ENCODE measurements at places on chromosomes 6 and 20. TPM values are rescaled to one million over a fixed set of nuclear protein-coding genes. Genes with fewer than 3 reads are reported as not detected.

Gene CPNE5
- total RNA-seq: 80.9 TPM

Gene FKBP1A
- 162 TPM for total RNA-seq

Gene BPIFB6
- total RNA-seq: not detected

Gene BIRC7
- total RNA-seq: not detected

Gene CTAGE9
- total RNA-seq: not detected

Gene HLA-DMB
- total RNA-seq: 8.5 TPM

Gene PDYN
- not detected for total RNA-seq

Gene RSPH4A
- total RNA-seq: 0.72 TPM

Gene HLA-DRA
- 83.4 TPM for total RNA-seq

Gene VNN1
- total RNA-seq: 0.80 TPM

Gene SNAP25
- total RNA-seq: 9.0 TPM

Gene OXT
- total RNA-seq: not detected

Gene IL17F
- total RNA-seq: not detected

Gene NMBR
- not detected for total RNA-seq

Gene PHACTR1
- total RNA-seq: 29.4 TPM

Gene EYS
- total RNA-seq: 0.24 TPM

Gene SPATS1
- not detected for total RNA-seq

Gene KCNQ5
- total RNA-seq: 0.20 TPM

Gene SCRT2
- not detected for total RNA-seq

Gene TINAG
- 0.26 TPM for total RNA-seq

Gene TCP11
- not detected for total RNA-seq

Gene CD40
- 11.6 TPM for total RNA-seq

Gene METTL24
- 4.2 TPM for total RNA-seq

Gene MEI4
- 1.8 TPM for total RNA-seq

Gene SLC17A9
- 2.5 TPM for total RNA-seq

Gene CSNK2A1
- total RNA-seq: 118 TPM

Gene FAXC
- 0.40 TPM for total RNA-seq

Gene HCK
- 8.2 TPM for total RNA-seq

Gene ZC2HC1B
- not detected for total RNA-seq

Gene CTCFL
- total RNA-seq: not detected

Gene CSTF1
- 19.6 TPM for total RNA-seq

Gene STAU1
- total RNA-seq: 65.1 TPM

Gene GNMT
- 0.78 TPM for total RNA-seq
